Endothelial cell (in vitro differentiated cells): ENCODE measurements at places on chromosomes 5 and 9. TPM values are rescaled to one million over a fixed set of nuclear protein-coding genes. Genes with fewer than 3 reads are reported as not detected.
A peak's percentile ranks its signal among the peaks of the same experiment; 100 is the strongest.

GRCh38 chr9:9257999-9258498 is 1354.8 kb downstream of the PTPRD start:
- no peak overlapping the region for H3K4me3 ChIP-seq
- H3K4me1 ChIP-seq: no peaks in the 10 kb centered on the region
- H3K27ac ChIP-seq: no peak overlapping the region
- no peaks in the 10 kb centered on the region for H3K27me3 ChIP-seq
- H3K36me3 ChIP-seq: no peaks in the 10 kb centered on the region

- peaks cover 21% of the 10 kb centered on the region for H3K36me3 ChIP-seq
- no peaks in the 10 kb centered on the region for H3K4me1 ChIP-seq
- DNase-seq: no peak
Measured at GRCh38 chr9:108663422-108663821, 192.4 kb downstream of the ACTL7B start.

DNA sequence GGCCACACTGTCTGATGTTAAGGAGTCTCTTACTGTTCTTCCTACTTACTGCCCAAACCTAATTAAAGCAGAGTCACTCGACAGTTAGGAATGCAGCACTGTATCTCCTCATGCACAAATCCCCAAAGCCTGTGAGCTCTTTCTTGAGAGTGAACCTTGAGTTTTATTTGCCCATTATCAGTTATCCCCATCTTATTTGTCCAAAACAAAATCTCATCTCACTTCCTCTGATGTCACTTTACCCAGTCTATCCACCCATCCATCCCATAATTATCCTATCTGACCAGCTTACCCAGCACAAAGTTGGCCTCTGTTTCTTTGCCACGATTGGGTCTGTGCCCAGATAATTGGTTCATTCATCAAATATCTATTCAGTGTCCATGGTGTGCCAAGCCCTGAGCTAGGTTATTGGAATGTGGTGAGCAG is 250.8 kb downstream of the SLIT3 start:
- no peak for DNase-seq
- H3K27me3 ChIP-seq: no peaks in the 10 kb centered on the region
- H3K27ac ChIP-seq: no peak overlapping the region
- H3K36me3 ChIP-seq: no peaks in the 10 kb centered on the region

DNA sequence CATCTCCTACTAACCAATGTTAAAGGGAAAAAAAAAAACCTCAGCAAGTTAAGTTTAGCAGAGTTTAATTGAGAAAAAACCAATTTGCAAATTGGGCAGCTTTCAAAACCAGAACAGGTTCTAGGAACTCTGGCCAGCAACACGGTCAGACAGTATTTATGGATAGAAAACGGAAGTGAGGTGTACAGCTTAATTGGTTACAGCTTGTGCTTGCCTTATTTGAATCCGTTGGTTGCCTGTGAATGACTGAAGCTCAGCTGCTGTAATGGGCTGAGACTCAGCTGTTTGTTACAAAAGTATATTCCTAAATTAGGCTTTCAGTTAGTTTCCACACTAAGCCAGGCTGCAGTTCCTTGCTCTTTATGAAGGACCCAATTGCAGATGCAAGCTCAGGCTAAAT is 217.0 kb downstream of the SREK1 start:
- no peak overlapping the region for H3K4me3 ChIP-seq
- peaks cover 4% of the 10 kb centered on the region for H3K27me3 ChIP-seq
- H3K4me1 ChIP-seq: peaks cover 11% of the 10 kb centered on the region
- no peaks in the 10 kb centered on the region for H3K36me3 ChIP-seq
- no peak for DNase-seq
- no peak overlapping the region for H3K27ac ChIP-seq

DNA sequence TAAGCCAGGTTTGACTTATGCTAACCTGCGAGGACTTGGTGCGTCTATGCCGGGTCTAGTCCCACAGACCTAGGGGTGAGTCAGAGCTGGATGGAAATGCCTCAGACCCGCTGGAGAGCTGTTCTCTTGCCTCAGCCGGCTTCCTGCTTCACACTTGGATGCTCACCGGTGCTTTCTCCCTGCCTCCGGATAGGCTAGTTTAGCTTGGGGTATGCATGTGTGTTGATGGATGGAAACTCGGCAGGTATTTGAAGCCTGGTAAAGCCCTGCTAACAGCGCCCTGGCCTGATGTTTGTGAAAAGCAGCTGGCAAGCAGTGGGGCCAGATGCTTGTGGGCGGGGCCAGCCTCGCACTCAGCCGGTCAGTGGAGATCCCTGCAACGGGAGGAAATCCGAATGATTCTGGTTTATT is 29.3 kb downstream of the PRRC2B start:
- H3K4me1 ChIP-seq: peaks cover 47% of the 10 kb centered on the region
- peaks cover 4% of the 10 kb centered on the region for H3K36me3 ChIP-seq
- DNase-seq: peak; percentile 48
- peak overlapping the region; percentile 92 for H3K27ac ChIP-seq
- H3K4me3 ChIP-seq: no peak overlapping the region

GRCh38 chr5:37133939-37134338 is 115.2 kb downstream of the CPLANE1 start:
- H3K27ac ChIP-seq: no peak overlapping the region
- peaks cover 59% of the 10 kb centered on the region for H3K36me3 ChIP-seq
- no peak for DNase-seq

Gene RAI14
- 127 TPM for total RNA-seq

Gene DAB2
- 70.7 TPM for total RNA-seq

Gene SH3PXD2B
- total RNA-seq: 74.1 TPM

Gene RGS7BP
- 0.23 TPM for total RNA-seq
